NCI-H1436 (cell line): ENCODE measurements at places on chromosomes 1 and 21.
A peak's percentile ranks its signal among the peaks of the same experiment; 100 is the strongest.

DNA sequence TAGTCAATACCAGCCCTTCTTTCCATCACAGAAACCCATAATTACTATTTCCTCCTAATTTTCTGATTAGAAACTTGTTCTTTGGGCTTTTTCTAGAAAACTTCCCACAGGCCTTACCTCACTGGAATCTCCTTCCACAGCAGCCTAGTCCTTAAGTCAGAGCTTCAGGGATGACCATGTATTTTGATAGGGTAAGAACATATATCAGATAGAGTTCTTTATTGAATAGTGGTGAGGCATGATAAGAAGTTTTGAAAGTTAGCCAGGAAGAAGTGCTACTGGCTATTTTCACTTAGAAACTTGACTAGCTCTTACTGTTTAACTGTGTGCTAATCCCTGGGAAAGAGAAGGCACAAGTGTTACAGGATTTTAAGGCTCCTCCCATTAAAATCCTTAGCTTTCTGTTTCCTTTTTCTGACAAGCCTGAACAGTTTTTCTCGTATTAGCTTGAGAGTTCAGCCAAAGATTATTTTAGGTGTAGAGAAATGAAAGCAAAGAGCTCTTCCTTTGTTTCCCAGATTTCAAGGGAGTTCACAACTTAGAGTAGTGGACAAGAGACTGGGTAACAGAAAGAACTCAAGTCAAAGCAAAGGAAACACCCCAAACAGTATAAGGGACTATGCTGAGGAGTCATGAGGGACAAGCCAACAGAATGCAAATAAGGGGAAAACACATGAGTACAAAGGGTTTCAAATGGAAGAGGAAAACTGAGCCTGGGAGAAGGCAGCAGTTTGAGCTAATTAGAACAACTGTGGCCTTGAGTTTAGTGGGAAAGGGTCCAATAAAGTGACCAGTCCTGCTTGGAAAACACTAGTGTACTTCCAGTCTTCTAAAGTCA is 37.2 kb upstream of the AIM2 start:
- no peak for DNase-seq

GRCh38 chr1:234533034-234533891 is 54.3 kb upstream of the TARBP1 start:
- DNase-seq = no peak

DNA sequence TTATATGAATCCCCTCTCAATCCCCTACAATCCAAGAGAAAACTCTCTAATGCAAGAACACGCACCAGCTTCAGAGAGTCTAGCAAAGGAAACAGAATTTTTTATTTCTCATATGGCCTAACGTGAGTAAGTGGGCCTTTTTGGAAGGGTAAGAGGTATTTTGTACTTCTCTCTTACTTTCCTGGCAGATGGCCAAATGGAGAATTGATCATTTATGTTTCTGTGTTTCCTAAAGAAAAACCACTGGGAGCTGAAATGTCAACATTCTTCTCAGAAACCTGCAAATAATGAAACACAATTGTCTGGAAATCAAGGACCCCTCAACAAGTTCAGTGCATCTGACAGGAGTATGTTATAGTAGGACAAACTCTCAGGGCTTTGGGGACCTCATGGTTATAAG is 176.4 kb upstream of the C8B start:
- DNase-seq = no peak

GRCh38 chr21:43306911-43307676 is 119.8 kb downstream of the SIK1 start:
- DNase-seq = peak; percentile 57

DNA sequence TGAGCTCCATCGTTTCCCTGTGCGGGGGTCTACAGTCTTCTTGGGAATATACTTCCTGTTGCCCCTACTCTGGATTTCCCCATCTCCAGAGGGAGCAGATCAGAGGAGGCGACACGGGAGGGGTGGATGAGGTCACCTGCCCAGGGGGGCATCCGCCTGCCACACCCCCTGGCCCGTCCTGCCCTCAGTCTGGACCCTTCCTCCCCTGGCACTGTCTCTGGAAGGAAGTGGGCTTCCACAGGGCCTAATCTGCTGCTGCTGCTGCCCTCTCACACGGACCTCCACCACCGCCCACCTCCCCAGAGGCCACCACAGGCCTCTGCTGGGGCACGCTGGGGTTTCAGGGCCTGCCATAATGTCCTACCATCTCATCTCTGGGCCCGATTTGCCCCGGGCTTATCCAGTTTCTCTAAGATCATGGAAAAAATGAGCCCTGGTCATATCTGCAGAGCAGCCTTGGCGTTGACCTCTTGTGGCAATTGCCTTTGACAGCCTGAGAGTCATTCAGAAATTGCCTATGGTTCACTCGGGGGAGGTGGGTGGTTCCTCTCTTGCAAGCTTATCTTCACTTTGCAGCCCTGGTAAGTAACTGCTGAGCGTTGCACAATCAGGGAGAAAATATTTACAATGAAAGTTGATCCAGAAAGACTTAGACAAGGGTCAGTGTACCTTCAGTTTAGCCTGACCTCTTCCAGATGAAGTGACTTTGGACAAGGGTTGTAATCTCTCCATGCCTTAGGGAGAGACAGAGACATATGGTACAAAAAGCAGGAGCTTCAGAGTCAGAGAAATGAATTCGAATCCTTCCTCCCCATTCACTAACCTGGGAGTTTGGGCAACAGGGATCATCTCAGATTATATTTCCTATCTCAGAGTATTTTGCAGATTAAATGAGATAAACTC is 252.4 kb downstream of the TOMM20 start:
- no peak for DNase-seq

- no peak for DNase-seq
Measured at GRCh38 chr1:27646676-27647075, 11.7 kb upstream of the FGR start.

DNA sequence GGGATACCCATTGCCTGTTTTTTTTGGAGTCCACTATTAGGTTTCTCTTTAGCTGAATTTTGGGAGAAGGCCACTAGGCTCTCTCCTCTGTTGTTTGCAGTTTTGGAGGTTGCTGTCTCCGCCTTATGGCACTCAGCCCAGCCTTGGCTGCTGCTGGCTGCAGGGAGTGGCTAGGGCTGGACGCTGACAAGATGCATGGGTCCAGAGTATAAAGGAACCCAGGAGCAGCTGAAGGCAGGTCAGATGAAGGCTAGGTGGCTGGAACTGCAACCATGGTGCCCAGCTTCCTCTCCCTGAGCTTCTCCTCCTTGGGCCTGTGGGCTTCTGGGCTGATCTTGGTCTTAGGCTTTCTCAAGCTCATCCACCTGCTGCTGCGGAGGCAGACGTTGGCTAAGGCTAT is at the start of gene CYP4B1:
TSS of gene CYP4B1 (plus strand) at position 237 of the 400 bp plus-strand sequence. CDS start at position 273, 36 bp downstream.
- DNase-seq = no peak

DNA sequence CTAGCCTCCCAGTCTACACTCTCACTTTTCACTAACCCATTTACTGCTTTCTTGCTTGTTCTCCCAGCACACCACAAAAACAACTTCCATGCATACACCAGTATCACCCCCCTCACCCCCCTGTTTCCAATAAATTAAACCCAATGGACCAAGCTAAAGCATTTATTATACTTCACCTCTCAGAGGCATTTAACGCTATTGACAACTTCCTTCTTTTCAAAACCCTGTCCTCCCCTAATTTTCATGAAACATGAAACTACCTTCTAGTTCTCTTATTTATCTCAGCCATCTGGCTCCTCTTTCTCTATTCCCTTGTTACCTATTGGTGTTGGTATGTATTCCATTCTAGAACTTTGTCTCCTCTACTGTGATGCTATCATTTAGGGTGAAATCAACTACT is 32.3 kb downstream of the PTPRC start:
- DNase-seq = no peak

DNA sequence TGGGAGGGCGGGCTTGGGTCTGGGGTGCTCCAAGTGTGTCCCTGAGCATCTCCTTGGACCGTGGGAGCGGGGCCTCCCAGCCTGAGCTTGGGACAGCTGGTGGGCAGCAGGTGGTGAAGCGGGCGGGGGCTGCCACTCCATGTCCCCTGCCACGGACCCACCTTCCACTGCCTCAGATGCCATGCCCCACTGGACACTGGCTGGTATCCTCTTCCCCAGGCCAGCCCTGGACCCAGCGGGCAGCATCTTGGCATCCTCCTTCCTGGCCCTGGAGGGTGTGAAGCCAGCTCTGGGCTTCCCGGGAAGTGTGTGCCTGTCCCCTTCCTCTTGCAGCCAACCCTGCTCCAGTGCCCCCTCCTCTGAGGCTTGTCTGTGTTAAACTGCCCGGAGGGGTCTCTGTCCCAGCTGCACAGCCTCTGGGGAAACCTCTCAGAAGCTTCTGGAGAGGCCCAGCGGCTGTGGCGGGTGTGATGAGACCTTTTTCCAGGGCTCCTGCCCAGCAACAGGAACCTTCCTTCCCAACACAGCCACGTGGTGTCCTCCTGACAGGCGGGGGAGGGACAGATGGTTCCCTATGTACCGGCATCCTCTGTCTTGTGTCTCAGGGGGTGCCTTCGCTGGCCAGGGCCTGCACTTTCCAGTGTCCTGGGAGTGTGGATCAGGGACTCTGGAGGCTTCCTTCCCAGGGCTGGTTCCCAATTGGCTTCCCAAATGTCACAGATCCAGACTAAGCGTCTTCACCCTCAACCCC is 81.6 kb upstream of the DISP3 start:
- DNase-seq = no peak

DNA sequence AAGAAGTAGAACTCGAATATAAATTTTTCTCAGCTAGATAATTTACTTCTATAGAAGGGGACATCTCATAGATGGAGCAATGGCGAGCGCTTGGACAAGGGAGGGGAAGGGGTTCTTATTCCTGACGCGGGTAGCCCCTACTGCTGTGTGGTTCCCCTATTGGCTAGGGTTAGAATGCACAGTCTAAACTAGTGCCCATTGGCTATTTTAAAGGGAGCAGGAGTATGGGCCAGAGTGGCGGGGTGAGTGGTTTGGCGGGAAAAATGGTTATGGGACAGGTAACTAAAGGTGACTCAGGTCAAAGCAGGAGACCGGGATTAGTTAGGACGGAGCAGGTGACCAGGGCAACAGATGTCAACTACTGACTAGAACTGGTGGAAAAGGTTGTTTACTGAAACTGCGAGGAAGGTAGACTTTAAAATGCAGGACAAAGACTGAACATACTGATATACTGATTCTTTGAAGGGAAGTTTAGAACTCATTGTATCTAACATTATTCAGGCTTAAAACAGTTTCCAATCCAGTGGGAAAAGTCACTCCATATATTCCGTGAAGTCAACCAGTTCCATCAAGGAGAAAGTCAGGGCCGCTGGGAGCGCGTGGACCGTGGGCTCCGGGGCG is 940 bp upstream of the ATAD3A start:
- peak; percentile 9 for DNase-seq

- DNase-seq = no peak
Measured at GRCh38 chr1:162904579-162904978, 43.6 kb upstream of the CCDC190 start.

DNA sequence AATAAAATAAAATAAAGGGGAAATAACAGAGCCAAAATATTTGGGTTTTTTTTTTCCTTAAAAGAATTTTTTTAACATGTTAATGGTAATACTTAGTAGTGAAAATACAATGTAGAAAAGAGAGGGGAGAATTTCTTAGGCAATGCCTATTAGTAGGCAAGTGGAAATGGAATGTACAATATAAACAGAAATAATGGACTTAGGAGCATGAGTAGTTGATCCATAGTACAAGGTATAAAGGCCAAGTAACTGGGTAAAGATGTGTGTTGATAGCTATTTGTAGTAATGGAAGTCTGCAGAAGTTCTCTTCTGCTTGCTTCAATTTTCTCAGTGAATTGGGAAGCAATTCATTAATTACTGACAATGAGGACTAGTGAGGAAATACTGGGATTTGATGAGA is 34.4 kb downstream of the TESK2 start:
- no peak for DNase-seq

DNA sequence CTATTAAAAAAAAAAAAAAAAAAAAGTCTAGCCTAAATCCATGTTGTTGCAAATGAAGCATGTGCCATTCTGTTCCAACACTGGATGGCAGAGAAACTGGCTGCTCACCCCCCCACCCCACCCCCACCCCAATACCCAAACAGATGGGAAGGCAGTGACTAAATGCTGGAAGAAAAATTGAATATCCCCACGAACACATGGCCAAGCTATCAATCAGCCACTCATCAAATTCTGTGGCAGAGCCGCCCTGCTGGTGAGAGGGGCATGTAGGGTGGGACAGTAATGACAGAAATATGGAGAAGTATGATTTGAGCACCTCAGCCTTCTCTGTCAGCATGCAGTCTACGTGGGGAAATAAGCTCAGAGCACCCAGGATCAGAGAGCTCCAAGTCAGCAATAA is 34.1 kb downstream of the OPTC start:
- no peak for DNase-seq

GRCh38 chr21:33231526-33231925 is 1.8 kb downstream of the IFNAR2 start:
- no peak for DNase-seq

DNA sequence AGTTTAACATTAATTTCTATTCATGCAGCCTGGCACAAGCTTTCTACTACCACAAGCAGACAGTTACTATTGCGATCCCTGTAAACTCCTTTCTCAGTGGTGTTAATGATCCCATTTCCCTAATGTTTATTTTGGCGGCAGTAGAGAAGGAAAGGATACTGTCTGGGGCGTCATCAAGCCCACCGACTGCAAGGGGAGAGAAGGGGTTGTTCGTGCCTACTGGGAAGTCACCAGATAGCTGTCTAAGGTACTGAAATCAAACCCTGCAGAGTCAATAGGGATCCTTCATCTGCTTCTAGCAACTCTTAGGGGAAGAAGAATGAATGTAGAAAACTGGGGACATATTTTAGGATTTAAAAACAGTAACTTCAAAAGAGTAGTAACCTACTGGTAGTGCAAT is 95.2 kb upstream of the ADAR start:
- no peak for DNase-seq

DNA sequence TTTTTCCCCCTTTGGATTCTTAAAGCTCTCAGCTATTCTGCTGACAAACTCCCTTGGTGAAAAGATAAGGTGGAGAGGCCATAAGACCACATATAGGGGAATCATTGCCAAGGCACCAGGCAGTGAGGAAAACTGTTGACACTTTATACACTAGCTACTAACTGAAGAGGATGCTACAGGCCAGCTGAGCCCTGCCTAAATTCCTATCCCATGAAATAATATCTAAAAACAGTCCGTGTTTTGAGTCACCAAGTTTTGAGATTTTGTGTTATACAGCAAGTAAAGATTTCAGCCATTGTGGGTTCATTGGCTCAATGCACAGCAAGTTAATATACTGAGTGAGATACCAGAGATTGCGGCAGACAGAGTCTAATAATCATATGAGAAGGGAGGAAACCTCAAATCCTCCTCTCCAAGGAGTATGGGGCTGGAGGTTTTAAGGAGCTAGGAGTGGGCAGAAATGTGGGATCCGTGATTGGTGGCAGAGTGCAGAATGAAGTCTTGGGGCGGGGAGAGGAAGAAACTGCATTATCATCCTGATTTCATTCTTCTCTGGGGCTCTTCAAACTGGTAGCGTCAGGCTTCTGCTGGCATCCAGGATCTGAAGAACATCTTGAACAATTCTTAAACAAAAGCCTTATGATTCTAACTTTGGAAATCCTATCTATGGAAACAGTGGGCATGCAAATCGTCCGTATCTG is 9.2 kb downstream of the CLDN8 start:
- DNase-seq = no peak

GRCh38 chr21:42495765-42496119 is 282 bp downstream of the RSPH1 start:
- no peak for DNase-seq

GRCh38 chr1:67710417-67710816 is 25.4 kb downstream of the GADD45A start:
- no peak for DNase-seq
